Esophagus muscularis mucosa (tissue), 4 donors: ENCODE measurements at places on chromosomes 5 and 9. TPM values are rescaled to one million over a fixed set of nuclear protein-coding genes. Genes with fewer than 3 reads are reported as not detected.

DNA sequence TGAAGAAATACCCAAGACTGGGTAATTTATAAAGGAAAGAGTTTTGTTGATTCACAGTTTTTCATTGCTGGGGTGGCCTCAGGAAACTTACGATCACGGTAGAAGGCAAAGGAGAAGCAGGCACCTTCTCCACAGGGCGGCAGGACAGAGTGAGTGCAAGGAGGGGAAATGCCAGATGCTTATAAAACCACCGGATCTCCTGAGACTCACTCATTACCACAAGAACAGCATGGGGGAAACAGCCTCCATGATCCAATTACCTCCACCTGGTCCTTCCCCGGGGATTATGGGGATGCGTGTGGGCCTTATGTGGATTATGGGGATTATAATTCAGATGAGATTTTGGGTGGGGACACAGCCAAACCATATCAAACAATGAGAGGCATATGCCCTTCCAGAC, 18.5 kb upstream of the RORB start:
- H3K27ac ChIP-seq, result no peak overlapping the region
- H3K4me3 ChIP-seq, result no peak overlapping the region
- no peaks in the 10 kb centered on the region for H3K36me3 ChIP-seq
- no peaks in the 10 kb centered on the region for H3K4me1 ChIP-seq
- DNase-seq, result no peak

DNA sequence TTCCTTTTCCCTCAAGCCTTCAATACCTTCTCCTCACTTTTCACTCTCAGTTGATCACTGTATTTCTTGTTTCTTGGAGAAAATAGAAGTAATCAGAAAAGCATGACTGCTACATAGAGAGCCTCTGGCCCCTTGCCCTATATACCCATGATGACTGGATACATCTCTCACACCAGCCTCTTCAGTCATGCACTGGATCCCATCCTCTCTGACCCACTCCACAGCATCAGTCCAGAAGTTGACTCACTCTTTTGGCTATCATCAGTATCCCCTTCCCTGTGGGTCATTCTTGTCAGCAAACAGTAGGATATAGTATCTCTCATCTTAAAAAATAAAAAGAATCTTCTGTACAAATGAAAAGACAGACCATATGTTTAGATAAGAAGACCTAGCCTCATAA, 32.9 kb downstream of the PTCD2 start:
- H3K27ac ChIP-seq, result no peak overlapping the region
- H3K4me1 ChIP-seq, result no peaks in the 10 kb centered on the region
- no peak for DNase-seq
- H3K36me3 ChIP-seq, result peaks cover 1% of the 10 kb centered on the region
- H3K4me3 ChIP-seq, result no peak overlapping the region
- no peaks in the 10 kb centered on the region for H3K27me3 ChIP-seq

GRCh38 chr5:172570594-172571334, 70.3 kb upstream of the NEURL1B start:
- H3K4me3 ChIP-seq, result no peak overlapping the region
- DNase-seq, result no peak
- no peak overlapping the region for H3K27ac ChIP-seq
- no peaks in the 10 kb centered on the region for H3K36me3 ChIP-seq
- H3K4me1 ChIP-seq, result peaks cover 25% of the 10 kb centered on the region
- no peaks in the 10 kb centered on the region for H3K27me3 ChIP-seq

- H3K4me1 ChIP-seq, result no peaks in the 10 kb centered on the region
- no peak for DNase-seq
- H3K27ac ChIP-seq, result no peak overlapping the region
- H3K4me3 ChIP-seq, result no peak overlapping the region
- peaks cover 66% of the 10 kb centered on the region for H3K36me3 ChIP-seq
Measured at GRCh38 chr5:6611334-6612256, 21.2 kb downstream of the NSUN2 start.

DNA sequence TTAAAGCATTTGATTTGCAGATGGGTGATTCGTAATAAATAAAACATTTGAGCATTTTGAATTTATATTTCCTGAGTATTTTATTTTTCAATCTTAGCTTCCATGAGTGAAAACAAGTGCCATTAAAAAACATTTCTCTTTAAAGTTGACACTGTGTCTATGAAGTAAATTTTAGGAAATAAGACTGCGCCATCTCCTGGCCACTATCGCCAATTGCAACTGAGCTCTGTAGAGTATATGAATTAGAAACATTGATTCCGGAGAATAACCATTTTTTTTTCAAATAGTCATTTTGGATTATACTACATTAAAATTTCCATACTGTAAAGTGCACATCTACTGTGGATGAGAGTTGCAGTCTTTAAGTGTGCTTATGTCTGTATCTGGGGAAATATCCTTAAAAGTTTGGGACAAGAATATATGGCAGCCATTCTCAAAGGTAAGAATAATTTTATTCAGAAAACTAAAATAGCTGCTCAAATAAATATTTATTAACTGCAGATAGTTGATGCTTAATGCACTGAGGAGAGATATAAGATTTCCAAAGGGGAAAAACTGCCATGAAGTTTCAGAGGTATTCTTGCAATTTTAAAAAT, 5.9 kb downstream of the DMRTA1 start:
- peaks cover 29% of the 10 kb centered on the region for H3K4me1 ChIP-seq
- H3K27me3 ChIP-seq, result no peaks in the 10 kb centered on the region
- no peak overlapping the region for H3K4me3 ChIP-seq
- DNase-seq, result no peak
- no peaks in the 10 kb centered on the region for H3K36me3 ChIP-seq
- no peak overlapping the region for H3K27ac ChIP-seq

DNA sequence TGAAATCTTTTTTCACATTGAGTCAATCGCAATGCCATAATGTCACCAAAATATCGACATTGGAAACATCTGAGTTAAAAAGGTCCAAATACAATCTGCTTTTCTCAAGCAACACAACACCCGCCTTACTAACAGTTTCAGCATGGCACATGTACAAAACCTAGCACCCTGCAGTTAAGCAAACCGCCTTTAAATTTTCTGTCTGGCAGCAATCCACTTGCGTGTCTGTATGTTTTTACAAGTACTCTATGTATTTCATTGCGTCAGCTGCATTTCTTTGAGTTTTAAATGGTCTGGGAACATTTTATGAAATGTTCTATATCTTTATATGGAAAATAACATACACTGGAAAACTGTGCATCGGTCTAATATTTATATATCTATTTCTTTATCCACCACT, 134.6 kb downstream of the DENND1A start:
- DNase-seq, result no peak
- peaks cover 6% of the 10 kb centered on the region for H3K4me1 ChIP-seq
- no peak overlapping the region for H3K4me3 ChIP-seq
- no peaks in the 10 kb centered on the region for H3K36me3 ChIP-seq
- H3K27ac ChIP-seq, result no peak overlapping the region

GRCh38 chr9:121537283-121537682, 37.6 kb upstream of the GGTA1 start:
- peaks cover 14% of the 10 kb centered on the region for H3K4me1 ChIP-seq
- DNase-seq, result no peak
- H3K4me3 ChIP-seq, result no peak overlapping the region
- no peaks in the 10 kb centered on the region for H3K27me3 ChIP-seq
- H3K27ac ChIP-seq, result no peak overlapping the region

GMCL2 gene
- total RNA-seq, result not detected

TAS2R1 gene
- not detected for total RNA-seq
